ENCODE measurements at places on chromosomes 3 and 15. TPM values are rescaled to one million over a fixed set of nuclear protein-coding genes. Genes with fewer than 3 reads are reported as not detected.
A peak's percentile ranks its signal among the peaks of the same experiment; 100 is the strongest.

DNA sequence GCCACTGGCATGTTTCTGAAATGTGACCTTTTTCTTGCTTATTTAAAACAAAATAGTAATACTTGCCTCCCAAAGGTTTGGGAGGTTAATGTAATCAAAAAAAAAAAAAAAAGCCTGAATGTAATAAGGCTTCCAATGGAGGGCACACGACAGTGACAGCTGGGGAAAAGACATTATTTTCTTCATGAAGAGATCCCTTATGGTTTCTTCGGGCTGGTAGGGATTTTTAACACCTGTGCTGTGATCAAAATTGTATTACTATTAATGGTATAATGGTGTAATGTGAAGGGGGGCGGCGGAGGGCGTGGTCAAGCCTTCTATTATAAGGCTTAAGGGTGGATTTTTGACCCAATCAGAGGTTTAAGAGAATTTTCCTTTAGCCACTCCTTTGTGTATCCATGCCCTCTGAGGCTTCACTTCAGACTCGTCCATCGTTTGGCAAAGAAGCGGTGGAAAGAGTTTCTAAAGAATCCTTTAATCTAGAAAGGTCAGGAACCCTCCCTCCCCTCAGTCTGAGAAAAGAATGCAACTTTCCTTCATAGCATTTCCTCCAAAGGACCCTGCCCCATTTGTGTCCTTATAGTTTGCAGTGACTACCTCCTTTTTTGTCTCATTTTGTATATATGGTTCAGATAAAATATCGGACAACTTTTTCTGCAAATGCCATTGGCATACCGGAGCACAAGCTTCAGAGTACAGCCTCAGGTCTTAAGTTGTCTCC, 89.5 kb upstream of the CHD2 start:
- DNase-seq: no peak
- H3K27ac ChIP-seq: peak overlapping the region; percentile 94
- H3K4me1 ChIP-seq: peaks cover 18% of the 10 kb centered on the region
- H3K4me3 ChIP-seq: peak overlapping the region; percentile 77
- H3K27me3 ChIP-seq: no peaks in the 10 kb centered on the region
- no peaks in the 10 kb centered on the region for H3K36me3 ChIP-seq

BFSP2 gene
- not detected for total RNA-seq

GRCh38 chr3:150958683-150959082, 13.8 kb downstream of the CLRN1 start:
- H3K27ac ChIP-seq: no peak overlapping the region
- no peak for DNase-seq
- no peaks in the 10 kb centered on the region for H3K27me3 ChIP-seq
- H3K36me3 ChIP-seq: no peaks in the 10 kb centered on the region

ZNF860 gene
- 0.71 TPM for total RNA-seq

GRCh38 chr3:71240034-71240433, 343.5 kb downstream of the FOXP1 start:
- DNase-seq: no peak
- no peaks in the 10 kb centered on the region for H3K36me3 ChIP-seq
- peak overlapping the region; percentile 91 for H3K27ac ChIP-seq
- peaks cover 54% of the 10 kb centered on the region for H3K4me1 ChIP-seq
- H3K4me3 ChIP-seq: peak overlapping the region; percentile 75

DNA sequence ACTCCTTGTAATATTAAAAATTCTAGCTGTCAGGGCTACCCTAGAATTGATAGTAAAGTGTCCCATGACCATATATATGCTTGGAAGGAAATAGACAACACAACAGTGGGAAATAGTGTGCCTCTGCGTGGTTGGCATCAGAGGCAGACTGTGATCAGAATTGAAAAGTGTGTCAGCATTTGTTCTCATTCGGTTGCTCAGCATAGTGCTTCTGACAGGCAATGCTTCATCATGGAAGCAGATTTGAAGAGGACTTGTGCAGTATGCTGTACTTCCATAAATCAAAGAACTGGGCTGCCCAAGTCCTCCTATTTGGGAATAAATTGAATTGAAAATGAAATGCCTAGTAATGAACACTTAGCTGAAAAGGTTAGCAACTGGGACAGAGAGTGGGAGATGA, 435.7 kb downstream of the DIPK2A start:
- no peak overlapping the region for H3K27ac ChIP-seq
- no peaks in the 10 kb centered on the region for H3K4me1 ChIP-seq
- H3K4me3 ChIP-seq: no peak overlapping the region
- DNase-seq: no peak
- H3K36me3 ChIP-seq: no peaks in the 10 kb centered on the region
- no peaks in the 10 kb centered on the region for H3K27me3 ChIP-seq

Measured in thoracic aorta (tissue), 2 donors.